ENCODE measurements at places on chromosomes 5 and 9. TPM values are rescaled to one million over a fixed set of nuclear protein-coding genes. Genes with fewer than 3 reads are reported as not detected.

DNA sequence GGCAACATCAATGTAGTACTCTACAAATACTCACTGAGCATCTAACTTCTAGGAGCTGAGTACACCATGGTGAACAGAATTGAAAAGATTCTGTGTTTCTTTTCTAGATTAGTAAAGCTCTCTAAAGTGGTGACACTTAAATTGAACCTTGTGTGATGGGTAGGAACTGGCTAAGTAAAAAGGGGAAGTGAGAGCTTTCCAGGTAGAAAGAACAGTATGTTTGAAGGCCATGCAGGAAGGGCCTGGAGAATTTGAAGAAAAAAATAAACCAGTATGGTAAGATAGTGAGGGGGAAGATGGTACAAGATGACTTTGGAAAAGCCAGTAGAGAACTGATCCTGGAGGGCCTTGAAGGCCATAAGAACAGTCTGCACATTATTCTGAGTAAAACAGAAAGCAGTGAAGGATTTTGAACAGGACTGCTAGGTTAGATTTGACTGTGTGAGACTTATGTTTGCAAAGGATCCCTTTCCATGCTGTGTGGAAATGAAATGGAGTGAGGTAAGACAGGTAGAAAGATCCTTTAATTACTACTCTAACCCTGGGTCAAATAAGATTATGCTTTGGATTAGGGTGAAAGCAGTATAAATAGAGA lies 46.7 kb upstream of the UBQLN1 start:
- no peak for DNase-seq

DNA sequence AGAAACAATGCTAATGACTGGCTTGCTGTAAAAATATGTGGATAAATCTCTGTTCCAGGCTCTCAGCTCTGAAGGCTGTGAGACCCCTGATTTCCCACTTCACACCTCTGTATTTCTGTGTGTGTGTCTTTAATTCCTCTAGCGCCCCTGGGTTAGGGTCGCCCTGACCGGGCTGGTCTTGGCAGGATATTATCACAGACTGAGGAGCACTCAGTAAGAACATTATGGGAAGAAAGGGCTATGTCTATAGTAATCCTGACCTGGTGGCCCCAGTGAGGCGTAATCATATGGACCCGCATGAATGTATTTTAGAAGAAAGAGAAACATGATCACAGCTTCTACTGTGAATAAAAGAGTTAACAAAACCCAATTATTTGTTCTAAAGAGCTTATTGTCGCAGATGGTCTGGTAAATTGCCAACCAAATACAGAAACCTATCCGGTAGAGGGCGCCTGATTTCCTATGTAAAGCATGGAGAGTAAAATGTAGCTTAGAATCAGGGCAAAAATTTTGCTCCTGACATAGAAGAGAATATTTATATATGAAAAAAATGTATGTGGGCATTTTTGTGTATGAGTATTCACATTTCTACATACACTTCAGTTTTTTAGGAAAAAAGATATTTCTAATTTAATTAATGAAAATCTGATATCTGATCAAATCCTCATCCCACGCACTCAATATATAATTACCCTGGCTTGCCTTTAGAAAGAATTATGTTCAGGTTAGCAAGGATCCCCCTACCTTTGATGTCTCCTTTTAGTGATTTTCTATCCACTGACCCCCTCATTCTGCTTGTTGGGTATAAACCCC lies 5.8 kb upstream of the IFNA1 start:
- DNase-seq, result peak; percentile 61

DNA sequence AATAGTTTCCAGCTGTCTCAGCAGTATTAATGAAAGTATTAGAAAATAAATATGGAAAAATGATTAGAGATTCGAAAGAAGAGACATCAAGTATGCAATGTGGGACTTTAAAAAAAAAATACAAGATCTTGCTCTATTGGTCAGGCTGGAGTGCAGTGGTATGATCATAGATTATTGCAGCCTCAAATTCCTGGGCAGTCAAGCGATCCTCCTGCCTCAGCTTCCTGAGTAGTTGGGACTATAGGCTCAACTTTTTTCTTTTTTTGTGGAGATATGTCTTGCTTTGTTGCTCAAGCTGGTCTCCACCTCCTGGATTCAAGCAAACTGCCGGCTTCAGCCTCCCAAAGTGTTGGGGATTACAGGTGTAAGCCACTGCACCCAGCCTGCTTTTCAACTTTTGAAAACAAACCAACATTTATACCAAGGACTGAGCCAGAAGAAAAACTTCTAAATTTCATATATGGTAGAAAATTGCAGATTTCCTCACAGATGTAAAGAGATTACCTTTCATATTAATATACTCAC lies 323.1 kb downstream of the ADGRV1 start:
- no peak for DNase-seq

- no peak for DNase-seq
Measured at GRCh38 chr5:94759022-94759421, 140.6 kb downstream of the SLF1 start.

DNA sequence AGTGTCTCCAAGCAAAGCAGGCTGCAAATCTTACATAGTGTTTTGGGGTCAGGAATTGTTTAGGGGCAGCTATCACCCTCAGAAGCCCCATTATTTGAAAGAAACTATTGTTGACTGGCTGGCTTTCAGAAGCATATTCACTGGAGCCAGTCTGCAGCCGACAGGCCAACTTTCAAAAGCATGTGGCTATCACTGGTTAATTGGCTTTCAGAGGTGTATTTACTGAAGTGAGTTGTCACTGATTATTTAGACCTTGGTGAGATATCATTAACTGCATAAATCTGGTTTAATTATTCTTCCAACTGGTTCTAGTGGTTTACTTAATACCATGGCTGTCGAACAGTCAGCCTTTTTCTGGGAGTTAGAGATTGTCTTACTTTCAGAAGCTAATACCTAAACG lies 247.0 kb downstream of the CWC27 start:
- no peak for DNase-seq

- DNase-seq, result no peak
Measured at GRCh38 chr9:37583522-37584121, 7.4 kb upstream of the FBXO10 start.

- DNase-seq, result no peak
Measured at GRCh38 chr5:127910307-127910956, 173.1 kb upstream of the SLC12A2 start.

- no peak for DNase-seq
Measured at GRCh38 chr5:34653708-34654107, 2.4 kb upstream of the RAI14 start.

DNA sequence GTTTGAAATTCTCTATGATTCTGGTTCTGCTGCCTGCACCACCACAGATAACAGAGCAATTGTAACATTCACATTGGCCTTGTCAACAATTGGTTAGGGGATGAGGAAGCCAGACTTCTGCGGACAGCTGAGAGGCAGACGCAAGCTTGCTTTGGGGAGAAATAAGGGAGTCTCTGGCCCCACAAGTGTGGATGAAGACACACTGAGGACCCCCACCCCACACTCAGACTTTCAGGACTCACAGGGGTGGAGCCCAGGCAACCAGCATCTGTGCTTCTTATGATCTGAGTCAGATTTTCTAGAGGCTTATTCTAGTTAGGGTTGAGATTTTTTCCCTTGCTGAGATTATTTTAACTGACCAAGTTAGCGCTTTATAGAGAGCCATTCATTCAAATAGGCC lies 140.3 kb upstream of the IRX2 start:
- DNase-seq, result no peak

DNA sequence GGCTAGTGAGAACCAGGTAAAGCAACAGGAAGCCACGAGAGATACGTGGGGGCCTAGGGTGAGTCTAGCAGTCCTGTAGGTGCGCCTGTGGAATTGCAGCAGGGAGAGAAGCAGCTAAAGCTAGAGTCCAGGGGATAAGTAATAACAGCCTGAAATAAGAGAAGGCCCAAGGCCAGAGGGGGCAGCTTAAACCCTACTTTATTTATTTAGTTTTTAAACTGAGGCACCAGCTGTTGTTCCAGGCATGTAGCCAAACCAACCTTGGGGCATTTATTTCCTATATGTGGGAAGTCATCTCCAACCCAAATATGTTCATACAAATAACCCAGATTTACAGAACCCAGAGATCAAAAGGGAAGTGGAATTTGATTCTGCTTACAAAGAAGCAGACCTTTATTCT lies 93.5 kb downstream of the GLDC start:
- DNase-seq, result peak; percentile 89

CMBL gene
- total RNA-seq, result 4.1 TPM
